ENCODE measurements at places on chromosomes 6 and 20.

- DNase-seq = no peak
These were observed 1943.2 kb upstream of the DEFB115 start for GRCh38 chr20:29314294-29314693.

GRCh38 chr6:86016567-86016966 lies 373.9 kb upstream of the SYNCRIP start:
- DNase-seq = no peak

DNA sequence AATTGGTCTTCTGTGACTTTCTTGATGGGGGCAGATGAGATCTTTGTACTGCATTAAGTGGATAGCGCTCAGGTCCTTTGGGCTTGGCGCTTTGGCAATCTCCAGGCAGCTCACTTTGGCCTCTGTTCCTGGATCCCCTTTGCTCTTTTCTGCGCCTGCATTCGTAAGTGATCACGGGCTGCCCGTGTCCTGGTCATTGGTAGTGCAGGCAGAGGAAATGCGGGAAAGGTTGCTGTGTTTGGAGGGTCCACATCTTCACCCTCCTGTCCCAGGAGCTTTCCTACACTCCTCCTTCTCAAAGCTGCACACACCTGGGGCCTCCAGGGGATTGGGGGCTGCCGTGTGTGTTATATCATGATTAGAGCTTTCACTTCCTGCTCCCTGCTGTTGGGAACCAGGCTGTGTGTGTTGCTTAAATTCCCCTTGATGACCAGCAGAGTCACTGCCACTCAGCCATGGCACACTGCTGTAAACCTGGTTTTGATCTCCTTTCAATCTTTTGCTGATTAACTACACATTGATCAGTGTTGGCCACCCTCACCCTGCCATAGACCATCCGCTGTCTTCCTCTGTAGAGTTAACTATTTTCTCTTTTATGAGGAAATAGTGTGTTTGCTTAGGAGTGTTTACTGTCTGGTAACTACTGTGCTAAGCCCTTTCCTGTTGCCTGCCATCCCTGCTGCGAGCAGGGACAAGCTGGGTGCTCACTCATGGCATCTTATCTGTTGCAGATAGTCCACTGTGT lies 13.0 kb upstream of the SNHG17 start:
- peak; percentile 57 for DNase-seq

DNA sequence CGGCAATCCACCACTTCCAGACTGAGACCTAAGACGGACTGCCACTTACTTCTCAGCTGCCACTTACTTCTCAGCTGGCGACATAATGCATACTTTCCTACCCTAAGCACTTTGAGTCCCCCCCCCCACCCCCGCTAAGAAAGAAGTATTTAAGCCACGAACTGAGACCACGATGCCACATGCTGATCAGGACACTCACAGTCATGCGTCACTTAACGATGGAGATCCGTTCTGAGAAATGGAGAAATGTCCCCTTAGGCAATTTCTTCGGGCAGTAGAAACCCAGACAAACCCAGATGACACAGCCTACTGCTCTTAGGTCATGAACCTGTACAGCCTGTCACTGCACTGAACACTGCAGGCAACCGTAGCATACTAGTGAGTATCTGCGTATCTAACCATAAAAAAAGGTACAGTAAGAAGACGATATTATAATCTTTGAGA lies 690 bp downstream of the IFNGR1 start:
- peak; percentile 98 for DNase-seq

DNA sequence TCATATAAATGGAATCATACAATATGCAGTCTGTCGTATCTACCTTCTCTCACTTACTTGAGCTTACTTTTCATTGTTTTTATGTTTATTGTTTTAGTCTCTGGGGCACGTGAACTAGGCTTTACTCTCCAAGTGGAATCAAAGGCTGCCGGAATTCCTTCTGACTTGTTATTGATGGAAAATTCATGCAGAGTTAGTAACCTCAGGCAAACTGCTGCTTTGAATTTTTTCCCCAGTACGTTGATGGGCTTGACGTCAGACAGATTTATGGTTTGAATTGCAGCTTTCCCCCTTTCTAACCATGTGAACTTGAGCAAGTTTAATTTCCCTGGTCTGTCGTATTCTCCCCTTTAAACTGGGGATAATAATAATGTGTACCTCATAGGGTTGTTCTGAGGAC lies 68.6 kb downstream of the ZDHHC14 start:
- no peak for DNase-seq

DNA sequence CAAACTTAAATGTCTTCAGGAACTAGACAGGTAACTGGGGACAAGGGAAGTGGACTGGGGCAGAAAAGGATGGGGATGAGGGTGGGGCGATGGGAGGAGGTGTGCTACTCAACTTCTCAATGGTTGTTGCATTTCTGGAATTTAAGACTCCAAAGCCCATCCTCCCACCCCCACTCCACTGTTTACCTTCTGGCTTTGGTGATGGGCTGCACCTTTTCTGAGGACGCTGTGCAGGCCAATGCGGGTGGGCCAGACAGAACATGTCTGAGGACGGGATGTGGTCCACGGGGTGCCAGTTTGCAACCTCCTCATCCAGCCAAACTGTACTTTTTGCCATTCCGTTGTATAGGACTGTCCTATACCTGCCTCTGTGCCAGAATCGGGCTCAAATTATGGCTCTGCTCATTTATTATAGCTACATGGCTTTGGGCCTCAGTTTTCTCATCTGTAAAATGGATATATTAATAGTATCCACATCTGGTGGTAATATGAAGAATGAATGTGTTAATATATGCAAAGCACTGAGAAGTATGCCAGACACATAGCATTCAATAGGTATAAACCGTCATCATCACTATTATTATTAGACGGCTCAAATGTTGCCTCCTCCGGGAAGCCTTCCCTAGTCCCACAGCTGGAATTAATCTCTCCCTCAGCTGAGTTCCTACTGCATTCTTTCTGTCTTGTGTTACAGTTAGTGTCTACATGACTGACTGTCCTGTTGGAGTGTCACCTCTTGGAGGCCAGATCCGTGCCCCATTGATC lies 31.0 kb upstream of the VEGFA start:
- DNase-seq = no peak
